SK-N-MC (cell line): ENCODE measurements at places on chromosomes 3 and 15.

GRCh38 chr3:53286727-53287126 lies 30.9 kb upstream of the TKT start:
- no peak for DNase-seq

DNA sequence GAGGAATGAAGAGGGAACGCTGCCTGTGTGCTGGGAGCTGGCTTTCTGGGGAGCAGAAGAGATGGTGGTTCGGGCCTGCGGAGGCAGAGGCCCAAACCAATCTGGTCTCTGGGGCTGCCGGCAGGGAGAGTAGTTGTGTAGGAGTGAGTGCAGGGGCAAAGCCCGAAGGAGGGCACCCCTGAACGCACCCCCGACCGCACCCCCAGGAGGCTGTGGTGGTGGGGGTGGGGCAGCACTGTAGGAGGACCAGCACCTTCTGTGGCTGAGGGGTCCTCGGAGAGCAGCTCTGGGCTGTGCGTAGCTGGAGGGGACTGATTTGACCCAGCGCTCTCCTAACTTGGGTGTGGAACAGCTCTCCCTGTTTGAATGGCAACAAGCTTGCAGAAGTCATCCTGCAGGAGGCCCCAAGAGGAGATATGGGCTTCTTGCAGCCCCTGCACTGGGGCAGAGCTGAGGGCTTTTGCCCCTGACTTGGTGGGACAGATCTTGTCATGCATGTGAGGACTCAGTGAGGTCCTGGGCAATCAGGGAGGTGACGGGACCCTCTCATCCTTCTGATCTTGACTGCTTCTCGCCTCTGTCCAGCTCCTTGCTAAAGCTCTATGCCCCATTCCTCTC lies 26.1 kb downstream of the C15orf39 start:
- no peak for DNase-seq

DNA sequence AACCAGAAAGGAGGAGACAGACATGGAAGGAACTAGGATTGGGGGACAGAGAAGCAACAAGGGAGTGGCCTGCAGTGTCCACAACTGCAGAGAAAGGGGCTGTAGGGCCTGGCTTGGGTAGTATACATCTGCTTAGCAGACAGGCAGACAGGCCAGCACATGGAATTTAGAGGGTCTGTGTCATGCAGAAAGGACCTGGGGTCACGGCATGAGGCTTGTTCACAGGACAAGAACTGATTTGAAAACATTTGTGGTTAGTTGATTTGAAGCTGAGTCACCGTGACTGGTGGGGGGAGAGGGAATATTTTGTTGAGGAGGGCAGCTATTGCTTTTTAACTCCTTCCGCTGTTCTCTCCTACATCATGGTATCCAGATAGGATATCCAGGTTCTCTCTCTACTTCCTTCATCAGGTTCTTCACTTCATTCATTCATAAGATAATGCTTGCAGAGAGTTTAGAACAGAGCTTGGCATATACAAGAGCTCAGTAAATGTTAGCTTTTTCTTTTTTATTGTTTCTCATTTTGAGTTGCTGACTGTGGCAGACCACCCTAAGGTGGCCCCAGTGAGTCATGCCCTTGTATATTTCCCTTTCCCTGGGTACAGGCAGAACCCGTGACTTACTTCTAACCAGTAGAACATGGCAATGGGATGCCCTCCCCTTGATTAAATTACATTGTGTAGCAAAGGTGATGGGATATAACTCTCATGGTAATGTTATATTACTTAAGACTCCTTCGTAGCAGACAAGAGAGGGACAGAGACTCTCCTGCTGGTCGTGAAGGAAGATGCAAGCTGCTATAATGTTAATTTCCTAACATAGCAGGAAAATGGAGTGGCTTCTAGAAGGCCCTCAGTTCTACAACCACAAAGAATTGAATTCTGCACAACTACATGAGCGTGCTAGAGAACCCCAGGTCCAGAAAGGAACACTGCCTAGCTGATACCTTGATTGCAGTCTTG lies 95.0 kb upstream of the NMNAT3 start:
- no peak for DNase-seq

DNA sequence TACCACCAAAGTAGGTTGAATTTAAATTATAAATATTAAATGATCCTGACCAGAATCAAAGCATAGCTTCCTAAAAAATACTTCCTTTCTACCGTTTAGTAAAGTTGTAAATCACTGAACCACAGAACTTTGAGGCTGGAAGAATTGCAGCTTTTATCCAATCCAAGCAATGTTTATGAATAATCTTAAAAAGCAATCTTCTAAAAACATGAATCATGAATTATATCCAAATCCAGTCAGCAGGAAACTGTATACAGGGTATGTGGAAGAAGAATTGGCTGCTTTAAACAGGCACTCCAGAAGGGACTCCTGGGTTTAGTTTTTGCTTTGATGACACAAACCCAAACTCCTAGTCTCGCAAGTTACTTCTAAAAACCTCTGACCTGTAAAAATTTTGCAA lies 30.2 kb downstream of the HEG1 start:
- peak; percentile 47 for DNase-seq

- DNase-seq, result no peak
Observed at GRCh38 chr15:101369676-101370075, 74.6 kb upstream of the SNRPA1 start.

- no peak for DNase-seq
Observed at GRCh38 chr15:78070049-78070700, 7.3 kb downstream of the TBC1D2B start.

- no peak for DNase-seq
Observed at GRCh38 chr3:12486916-12487315, 2.6 kb downstream of the TSEN2 start.

DNA sequence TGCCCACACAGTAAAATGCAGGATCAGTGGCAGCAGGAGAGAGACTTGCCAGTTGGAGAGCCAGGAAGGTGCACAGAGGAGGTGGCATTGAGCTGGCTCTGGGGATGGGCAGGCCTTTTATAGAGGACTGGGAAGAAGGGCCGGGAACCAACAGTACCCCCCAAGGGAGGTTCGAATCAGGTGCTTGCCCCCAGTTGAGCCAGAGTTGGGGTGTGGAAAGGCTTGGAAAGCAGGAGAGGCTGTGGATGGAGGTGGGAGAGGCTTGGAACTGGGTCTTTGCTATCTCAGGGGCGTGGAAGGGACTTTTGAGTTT lies 107.6 kb downstream of the KLF13 start:
- no peak for DNase-seq

DNA sequence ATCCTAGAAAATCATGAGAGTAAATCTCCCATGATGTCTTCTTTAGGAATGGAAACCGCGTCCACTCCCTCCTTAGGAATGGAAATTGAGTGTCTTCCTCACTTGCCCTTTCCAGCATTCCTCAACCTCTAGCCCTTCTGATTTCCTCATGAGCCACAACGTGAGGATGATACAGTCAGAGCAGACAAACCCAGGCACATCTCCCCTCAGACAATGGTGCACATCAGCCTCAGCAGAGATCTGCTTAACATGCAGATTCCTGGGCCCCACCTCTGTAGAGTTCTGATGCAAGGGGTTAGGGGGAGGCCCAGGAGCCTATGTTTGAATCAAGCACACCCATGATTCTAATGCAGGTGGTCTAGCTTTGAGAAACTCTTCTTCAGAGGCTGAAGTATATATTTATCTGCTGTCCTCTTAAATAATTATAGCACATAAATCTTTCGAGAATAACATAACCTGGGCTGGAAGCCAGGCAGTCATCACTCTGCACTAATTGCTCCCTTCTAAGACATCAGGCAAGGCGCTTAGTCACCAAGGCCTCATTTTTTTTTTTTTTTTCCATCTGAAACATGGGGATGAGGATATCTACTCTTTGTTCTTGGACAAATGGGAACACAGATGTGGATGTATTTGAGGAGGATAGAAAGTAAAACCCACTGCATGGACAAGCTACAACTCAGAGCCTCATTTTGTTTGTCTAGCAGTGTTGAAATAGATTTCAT lies 81.7 kb downstream of the PRICKLE2 start:
- DNase-seq, result no peak

DNA sequence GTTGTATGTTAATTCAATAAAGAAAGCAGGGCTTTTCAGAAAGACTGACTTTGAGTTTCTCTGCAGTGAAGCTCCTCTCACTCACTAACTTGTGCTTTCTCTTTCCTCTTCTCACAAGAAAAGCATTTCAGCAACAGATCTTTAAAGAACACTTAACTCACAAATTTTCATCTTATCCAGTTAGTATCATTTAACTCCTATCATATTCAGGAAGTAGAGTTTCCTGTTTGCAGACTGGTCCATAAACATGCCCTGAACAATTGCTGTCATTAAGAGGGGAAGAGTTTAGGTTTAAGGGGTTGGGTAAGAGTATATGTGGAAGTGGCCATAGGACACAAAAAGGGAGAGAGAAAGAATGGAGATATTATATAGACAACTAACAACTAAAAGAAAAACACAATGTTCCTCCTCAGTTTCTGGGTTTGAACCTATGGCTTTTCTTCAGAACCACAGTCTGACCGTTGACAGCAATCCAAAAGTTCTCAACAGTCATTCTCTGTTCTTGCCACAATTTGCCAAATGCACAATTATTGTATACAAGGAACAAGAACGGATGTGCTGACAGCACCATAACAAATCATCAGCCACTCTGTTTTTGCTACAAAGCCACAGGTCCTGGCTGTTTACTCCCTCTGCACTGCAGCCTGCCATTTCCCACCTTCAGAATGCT lies 63.9 kb downstream of the CHAC1 start:
- no peak for DNase-seq

- no peak for DNase-seq
Observed at GRCh38 chr15:31740203-31740602, 290.1 kb upstream of the CHRNA7 start.

GRCh38 chr15:64282701-64283100 lies 73.3 kb downstream of the CSNK1G1 start:
- DNase-seq, result no peak

- no peak for DNase-seq
Observed at GRCh38 chr3:112759210-112759609, 87.5 kb downstream of the CD200R1L start.

- no peak for DNase-seq
Observed at GRCh38 chr3:169971522-169971921, 4.9 kb downstream of the SEC62 start.

DNA sequence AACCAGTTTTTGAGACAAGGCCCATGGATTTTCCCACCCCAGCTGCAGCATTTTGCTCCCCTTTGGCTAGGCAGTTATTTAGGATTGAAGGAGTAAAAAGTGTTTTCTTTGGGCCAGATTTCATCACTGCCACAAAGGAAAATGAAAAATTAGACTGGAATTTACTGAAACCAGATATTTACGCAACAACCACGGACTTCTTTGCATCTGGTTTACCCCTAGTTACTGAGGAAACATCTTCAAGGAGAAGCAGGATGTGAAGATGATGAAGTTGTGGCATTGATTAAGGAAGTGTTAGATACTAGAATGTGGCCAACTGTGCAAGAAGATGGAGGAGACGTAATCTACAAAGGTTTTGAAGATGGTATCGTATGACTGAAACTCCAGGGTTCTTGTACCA lies 165.2 kb upstream of the MYRIP start:
- no peak for DNase-seq

DNA sequence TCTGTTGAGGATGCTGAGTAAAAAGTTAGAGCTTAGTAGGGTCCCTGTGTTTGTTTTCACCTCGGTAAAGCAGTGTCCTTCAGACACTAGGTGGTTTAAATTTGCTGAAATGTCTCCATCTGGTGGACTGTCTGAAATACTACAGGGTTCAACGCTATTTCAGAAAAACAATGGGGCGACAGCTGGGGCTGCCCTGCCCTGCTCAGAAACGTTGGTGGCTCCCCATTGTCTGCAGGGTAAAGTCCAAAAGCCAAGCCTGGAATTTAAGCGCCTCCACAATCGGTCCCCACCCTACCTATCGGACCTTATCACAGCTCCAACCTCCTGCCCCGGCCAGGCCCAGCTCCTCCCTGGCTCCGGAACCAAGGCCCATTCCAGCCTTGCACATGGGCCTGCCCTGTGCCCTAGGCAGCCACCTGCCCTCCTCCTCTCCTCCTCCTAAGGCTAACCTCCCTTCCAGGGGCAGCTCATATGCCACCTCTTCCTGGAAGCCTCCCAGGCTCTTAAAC lies 4.3 kb upstream of the TSEN2 start:
- no peak for DNase-seq
